IMR-90 (cell line): ENCODE measurements at places on chromosomes 6 and 20. TPM values are rescaled to one million over a fixed set of nuclear protein-coding genes. Genes with fewer than 3 reads are reported as not detected.

Gene BACH2
- 1.1 and 1.3 TPM in 2 replicates for total RNA-seq

Gene TCF21
- total RNA-seq = 6.6 and 8.1 TPM in 2 replicates

- DNase-seq = peak; percentile 49
Observed at GRCh38 chr6:166989427-166990032, 9.7 kb upstream of the CEP43 start.

DNA sequence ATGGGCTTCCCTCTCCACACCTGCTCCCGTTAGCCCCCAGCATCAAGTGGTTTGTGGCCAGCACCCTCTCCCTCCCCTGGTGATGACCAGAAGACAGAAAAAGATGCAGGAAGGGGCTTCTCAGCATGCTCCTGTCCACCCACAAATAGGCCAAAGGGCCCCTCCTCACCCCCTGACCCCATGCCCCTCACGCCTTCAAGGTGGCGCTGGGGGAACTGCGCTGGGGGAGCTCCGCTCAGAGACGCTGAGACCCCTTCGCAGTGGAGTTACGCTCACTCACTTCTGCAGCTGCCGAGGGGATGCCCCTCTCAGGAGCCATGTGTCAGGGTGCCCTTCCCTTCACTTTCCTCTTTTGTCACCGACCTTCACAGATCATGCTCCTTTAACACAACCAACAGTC lies 92.0 kb downstream of the PSMB1 start:
- no peak for DNase-seq
